ENCODE measurements at places on chromosomes 12 and 14.

GRCh38 chr12:563787-564298 lies 99.4 kb downstream of the NINJ2 start:
- DNase-seq = no peak

DNA sequence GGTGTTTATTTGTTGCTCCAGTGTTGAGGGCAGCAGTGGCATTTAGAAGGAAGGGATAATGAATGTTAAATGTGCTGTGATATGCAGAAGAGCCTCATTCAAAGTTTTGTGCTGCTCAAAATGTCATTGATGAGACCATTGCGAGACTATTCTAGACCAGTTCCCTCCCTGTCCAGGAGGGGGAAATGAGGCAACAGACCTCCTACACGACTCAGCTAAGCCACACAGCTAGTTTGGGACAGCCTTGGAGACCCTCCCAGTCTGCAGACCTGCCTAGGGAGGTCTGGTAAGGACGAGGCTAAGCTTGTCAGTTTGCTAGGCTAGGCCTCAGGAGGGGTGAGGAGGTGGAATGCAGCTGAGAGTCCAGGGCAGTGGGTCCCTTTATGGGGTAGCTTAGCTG lies 116.0 kb downstream of the NRXN3 start:
- no peak for DNase-seq

- no peak for DNase-seq
Observed at GRCh38 chr12:112122823-112123690, 2.3 kb upstream of the TRAFD1 start.

DNA sequence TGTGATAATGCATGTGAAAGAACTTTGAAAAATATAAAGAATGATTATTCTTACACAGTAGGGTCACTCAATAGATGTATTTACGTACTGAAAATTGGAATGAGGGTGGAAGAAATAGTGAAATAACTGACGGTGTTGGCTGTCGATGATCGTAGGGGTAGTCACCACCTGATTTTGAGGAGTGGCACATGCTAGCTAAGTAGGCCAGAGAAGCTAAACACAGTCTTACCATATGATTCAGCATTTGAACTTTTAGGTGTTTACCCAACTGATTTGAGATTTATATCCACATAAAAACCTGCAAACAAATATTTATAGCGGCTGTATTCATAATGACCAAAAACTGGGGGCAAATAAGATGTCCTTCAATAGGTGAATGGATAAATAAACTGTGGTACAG lies 47.6 kb upstream of the HIF1A start:
- DNase-seq = no peak

DNA sequence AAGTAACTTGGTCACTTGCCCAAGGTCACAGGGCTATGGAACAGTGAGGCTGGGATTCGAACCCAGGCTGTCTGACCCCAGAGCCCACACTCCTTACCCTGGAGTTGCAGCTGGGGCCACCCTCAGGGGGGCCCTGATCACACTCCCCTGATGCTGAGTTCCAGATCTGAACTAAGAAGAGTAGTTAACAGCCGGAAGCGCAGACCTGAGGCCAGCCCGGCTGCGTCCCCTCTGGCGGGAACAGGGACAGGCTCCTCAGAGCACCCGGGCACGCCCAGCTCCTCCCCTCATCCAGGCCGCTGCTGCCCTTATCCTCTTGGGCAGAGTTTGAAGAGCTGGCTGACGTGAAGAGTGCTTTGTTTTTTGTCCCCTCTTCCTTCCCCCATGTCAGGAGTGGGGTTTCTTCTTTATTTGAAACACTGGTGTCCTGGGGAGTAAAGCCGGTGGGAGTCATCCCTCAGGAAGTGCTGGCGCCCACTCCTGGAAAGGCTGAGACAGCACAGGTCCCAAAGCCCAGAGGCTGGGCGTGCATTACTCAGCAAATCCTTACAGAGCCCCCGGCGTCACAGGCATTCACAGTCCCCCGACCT lies 8.7 kb downstream of the PHB2 start:
- no peak for DNase-seq

- DNase-seq = no peak
Observed at GRCh38 chr12:50845021-50845647, 2.4 kb downstream of the TMPRSS12 start.

All from NK-92 treated with Interleukin-12 subunit alpha and Interleukin-12 subunit beta, amount 100 ng/mL, for 24 hours (cell line).